ENCODE measurements at places on chromosomes 2 and 18.

DNA sequence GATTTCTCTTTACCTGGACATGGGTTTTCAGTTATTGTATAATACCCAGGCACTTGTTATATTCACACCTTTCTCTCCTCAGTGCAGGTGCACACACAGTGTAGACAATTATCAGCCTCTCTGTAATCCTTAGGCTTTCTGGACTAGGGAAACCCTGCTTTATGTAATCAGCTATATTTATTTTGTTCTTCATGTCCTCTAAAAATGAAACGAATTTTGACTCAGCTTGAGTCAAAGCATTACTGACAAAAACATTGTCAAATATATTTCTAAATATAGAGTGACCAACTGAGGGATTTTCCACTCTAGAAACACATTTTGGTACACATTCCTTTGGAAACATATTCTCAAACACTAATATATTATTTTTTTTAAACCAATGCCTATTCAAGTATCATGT lies 144.8 kb upstream of the GULP1 start:
- no peak for DNase-seq

GRCh38 chr18:62828091-62828640 lies 112.8 kb downstream of the PHLPP1 start:
- DNase-seq = no peak

- no peak for DNase-seq
These were observed 160.2 kb downstream of the NCK2 start for GRCh38 chr2:105904938-105905337.

GRCh38 chr2:101175991-101176390 lies 24.8 kb upstream of the TBC1D8 start:
- DNase-seq = no peak

GRCh38 chr2:2839782-2840531 lies 508.9 kb upstream of the MYT1L start:
- DNase-seq = no peak

DNA sequence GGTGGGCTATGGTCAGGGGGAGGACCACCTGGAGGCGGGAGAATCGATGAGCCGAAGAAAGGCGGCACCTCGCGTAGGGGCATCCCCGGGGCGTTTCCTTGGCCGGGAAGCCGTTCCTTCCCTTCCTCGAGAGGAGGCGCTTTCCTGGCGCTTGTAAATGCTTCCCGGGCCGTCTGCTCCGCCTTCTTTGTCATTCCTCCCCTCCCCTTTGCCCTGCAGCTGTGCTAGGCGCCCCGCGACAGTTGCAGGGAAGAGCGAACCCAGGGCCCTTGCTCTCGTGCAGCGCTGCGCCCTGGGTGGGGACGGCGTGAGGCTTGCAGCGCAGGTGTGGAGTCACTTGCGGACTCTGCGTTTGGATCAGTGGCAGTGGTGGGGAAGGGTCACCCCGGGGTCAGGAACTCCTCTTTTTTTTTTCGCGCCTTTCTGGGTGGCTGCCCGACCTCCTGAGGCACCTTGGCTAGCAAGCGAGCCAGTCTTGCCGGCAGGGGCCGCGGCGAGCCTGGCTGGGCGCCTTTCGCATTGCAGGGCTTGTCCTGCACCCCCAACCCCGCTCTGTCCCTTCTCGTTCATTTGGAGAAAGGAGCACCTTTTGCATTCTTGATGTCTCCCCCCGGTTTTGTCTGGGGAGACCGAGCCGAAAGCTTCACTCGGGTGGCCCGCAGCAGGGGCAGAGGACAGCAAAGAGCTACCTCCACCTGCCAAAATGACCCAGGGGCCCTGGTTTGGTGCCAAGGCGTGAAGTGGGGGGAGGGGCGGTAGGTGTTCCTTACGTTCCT lies 858 bp downstream of the KCNS3 start:
- no peak for DNase-seq

- DNase-seq = no peak
These were observed 63.4 kb downstream of the TPO start for GRCh38 chr2:1476617-1477195.

DNA sequence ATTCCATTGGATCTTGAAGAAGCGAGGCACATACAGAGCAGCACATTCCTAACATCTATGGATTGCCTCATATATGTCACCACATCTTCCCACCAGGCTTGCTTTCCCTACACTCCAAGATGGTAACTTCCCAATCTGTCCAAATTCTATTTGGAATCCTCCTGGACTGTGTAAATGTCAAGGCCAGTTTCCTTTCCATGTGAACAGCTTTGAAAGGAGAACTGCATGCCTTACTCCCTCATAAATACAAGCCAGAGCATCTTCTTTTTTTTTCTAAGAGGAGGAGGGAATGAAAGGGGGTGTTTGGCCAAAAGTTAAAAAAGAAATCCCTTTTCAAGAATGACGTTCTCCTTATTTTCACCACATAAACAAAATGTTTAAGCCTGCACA lies 103.8 kb upstream of the OSR1 start:
- DNase-seq = no peak

- no peak for DNase-seq
These were observed 27.0 kb downstream of the IRS1 start for GRCh38 chr2:226772389-226773179.

GRCh38 chr2:106547164-106547903 lies 60.2 kb downstream of the CD8B2 start:
- no peak for DNase-seq

- DNase-seq = no peak
These were observed 52.6 kb downstream of the ARL4C start for GRCh38 chr2:234444242-234444730.

GRCh38 chr2:17470855-17471641 lies 47.2 kb downstream of the RAD51AP2 start:
- DNase-seq = no peak

DNA sequence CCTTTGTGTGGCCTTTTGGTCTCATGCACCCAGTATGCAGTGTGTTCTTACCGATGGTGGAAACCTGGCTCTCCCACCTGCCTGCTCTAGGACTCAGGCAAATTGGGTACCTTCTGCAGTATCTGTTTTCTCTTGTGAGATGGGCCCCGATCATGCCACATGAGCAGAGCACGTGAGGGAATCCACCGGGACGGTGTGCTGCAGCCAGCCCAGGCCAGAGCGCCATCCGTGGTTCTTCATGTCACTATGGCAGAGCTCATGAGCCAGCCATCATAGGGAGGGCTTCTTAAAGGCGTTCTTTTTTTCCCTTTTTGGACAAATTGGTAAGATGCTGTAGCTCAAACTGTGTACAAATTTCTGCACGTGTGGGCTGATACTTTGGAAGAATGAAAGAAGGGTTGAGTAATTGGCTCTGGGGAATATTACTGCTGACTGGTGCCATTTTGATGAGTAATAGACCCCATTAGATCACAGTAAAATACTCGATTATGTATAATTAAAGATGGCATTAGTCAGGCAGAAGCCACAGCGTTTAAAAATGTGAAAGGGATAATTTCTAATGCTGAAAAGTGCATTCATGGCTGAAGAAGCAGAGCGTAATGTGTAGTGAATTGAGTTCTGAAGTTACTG lies 19.2 kb downstream of the SH3RF3 start:
- no peak for DNase-seq

GRCh38 chr2:137800386-137800785 lies 163.9 kb upstream of the HNMT start:
- no peak for DNase-seq

DNA sequence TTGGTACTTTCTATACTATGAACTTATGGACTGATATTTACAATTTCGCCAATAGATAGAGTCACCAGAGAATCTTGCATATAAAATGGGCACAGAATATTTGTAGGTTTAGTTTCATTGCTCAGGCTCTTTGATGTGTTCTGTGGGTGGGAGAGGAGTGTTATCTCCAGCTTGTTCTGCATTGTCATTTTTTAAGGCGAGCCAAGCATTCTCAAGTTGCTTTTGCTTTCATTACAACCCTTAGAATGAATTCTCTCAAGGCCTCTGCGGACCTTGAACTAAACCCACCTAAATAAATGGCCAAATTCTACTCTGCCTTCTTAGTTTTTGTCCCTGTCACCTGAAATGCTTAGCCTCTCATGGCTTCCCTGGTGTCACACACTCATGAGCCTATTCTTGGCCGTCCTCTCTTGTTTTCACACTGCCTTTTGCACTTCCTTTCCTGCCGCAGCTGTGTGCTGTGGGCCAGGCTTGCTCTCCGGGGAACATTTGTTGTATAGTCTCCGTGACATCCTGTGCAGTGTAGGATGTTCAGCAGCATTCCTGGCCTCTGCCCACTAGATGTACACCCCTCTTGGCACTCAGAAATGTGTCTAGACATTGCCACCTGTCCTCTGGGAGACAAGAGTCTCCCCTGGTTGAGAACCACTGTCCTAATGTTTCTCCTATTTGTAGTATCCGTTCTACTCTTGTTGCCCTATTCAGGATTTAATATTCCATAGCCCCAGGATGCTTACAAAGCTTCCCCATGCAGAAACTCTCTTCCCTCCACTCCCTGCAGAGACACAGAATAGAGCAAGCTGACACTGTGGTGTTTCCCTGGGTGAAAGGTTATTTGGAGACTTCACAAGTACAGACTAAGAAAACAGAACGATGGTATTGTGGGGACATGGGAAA lies 255.6 kb downstream of the PTPRM start:
- DNase-seq = no peak

GRCh38 chr18:80254971-80255500 lies 7.7 kb upstream of the PARD6G start:
- no peak for DNase-seq

DNA sequence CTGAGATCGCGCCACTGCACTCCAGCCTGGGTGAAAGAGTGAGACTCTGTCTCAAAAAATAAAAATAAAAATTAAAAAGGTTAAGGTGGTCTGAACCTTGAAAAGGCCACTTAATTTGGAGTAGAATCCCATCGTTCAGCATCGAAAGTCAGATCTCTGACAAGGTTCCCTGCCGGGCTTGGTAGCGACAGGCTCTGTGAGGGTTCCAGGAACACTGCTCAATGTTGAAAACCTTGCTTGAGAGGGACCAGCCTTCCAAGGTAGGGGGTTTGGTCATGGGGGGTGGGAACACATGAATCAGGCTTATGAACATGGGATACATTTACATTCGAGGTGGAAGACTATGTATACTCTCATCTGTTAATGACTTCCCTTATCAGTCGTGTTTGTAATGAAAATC lies 232.2 kb downstream of the FHOD3 start:
- no peak for DNase-seq

- no peak for DNase-seq
These were observed 219.4 kb upstream of the SIX3 start for GRCh38 chr2:44722026-44722625.

DNA sequence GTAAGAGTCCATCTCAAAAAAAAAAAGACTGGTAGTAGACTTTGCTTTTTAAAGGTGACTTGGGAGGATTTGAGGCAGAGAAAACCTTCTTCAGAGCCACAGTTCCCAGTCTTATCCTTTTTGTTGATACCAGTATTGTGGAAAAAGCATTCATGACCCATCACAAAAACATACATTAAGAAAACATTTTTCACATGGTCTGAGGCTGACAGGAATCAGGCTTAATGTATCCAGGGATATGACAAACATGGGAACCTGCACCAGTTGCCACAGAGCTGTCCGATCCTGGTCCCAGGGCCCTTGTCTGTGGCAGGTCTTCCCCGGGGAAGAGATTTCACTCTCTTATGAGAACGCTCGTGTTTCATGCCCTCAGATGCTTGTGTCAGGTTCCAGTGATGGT lies 21.8 kb downstream of the SPTBN1 start:
- no peak for DNase-seq

DNA sequence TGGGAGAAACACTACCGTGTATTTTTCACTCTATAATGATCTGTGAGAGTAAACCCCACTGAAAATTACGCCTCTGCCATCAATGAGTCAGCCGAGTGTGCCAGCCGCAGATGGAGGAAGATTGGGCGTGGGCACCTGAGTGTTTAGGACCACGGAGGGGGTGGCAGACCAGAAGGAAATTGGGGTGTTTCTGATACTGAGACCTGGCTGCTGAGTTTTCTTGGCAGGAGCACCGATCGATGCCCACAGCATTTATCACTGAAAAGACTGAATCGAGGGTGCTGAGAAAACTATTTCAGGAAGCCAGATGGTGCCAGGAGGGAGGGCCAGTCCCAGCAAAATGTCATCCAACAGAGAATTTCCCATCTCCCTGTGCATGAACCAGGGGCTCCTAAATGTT lies 91.9 kb upstream of the TPO start:
- DNase-seq = no peak

DNA sequence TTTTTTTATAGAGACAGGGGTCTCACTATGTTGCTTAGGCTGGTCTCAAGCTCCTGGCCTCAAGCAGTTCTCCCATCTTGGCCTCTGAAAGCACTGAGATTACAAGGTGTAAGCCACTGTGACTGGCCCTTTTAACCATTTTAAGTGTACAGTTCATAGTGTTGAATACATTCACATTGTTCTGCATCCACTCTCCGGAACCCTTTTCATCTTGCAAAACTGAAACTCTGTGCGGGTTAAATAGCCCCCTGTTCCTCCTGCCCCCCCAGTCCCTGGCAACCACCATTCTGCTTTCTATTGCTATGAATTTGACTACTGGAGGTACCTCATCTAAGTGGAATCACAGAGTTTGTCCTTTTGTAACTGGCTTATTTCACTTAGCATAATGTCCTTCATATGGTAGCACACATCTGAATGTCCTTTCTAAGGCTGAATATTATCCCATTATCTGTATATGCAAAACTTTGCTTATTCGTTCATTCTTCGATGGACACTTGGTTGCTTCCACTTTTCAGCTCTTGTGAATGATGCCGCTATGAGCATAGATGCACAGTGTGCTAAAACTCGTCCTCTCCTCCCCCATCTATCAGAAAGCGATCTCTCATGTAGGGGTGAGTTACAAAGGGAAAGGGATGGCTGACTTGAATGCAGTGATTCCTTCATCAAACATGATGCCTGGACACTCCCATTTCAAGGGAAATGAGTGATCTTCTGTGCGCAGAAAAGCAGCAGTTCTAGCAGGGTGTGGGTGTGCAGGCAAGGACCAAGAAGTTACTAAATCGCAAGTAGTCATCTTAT lies 30.2 kb downstream of the CABLES1 start:
- DNase-seq = no peak

GRCh38 chr2:223846515-223846914 lies 9.1 kb upstream of the AP1S3 start:
- DNase-seq = no peak

- no peak for DNase-seq
These were observed 142.0 kb downstream of the COPS8 start for GRCh38 chr2:237227592-237228280.

DNA sequence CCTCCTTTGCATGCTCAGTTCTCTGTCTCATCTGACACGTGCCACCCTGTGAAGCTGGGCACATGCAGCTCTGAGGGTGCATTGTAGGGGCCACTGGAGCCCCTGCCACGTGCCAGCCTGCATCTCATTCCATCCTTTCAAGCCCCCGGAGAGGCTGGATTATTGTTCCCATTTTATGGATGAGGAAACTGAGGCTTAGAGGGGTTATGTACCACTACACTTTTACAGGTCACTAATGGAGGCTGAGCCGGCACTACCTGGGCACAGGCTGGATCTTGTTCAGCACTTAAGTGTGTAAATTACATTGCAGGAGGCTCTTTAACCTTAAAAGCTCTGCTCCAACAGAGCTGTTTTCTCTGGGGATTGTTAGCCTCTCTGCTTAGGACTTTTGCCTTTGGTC lies 47.5 kb downstream of the KCNIP3 start:
- DNase-seq = no peak

DNA sequence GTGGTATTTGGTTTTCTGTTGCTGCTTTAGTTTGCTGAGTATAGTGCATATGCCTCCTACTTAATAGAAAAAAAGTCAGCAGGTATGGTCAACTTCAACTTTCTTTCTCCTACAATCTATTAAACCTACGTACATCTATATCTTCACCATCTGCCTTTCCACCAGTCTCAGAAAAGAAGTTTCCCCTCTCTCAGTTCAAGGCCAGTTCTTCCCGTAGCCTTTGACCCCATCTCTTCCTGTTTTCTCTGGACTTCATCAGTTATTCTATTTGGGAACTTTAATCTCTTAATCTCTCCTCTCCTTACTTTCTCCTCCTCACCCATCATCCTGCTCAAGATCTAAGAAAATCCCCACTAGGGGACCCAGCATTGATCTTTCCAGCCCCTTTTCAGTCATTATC lies 5.7 kb downstream of the PTRHD1 start:
- DNase-seq = no peak

All from stimulated activated CD4-positive, alpha-beta T cell treated with anti-CD3 and anti-CD28 coated beads, Interleukin-1b, Interleukin-23, amount 100 ng/mL, for 4 hours (primary cell).